ENCODE measurements at places on chromosomes 11 and 22.

DNA sequence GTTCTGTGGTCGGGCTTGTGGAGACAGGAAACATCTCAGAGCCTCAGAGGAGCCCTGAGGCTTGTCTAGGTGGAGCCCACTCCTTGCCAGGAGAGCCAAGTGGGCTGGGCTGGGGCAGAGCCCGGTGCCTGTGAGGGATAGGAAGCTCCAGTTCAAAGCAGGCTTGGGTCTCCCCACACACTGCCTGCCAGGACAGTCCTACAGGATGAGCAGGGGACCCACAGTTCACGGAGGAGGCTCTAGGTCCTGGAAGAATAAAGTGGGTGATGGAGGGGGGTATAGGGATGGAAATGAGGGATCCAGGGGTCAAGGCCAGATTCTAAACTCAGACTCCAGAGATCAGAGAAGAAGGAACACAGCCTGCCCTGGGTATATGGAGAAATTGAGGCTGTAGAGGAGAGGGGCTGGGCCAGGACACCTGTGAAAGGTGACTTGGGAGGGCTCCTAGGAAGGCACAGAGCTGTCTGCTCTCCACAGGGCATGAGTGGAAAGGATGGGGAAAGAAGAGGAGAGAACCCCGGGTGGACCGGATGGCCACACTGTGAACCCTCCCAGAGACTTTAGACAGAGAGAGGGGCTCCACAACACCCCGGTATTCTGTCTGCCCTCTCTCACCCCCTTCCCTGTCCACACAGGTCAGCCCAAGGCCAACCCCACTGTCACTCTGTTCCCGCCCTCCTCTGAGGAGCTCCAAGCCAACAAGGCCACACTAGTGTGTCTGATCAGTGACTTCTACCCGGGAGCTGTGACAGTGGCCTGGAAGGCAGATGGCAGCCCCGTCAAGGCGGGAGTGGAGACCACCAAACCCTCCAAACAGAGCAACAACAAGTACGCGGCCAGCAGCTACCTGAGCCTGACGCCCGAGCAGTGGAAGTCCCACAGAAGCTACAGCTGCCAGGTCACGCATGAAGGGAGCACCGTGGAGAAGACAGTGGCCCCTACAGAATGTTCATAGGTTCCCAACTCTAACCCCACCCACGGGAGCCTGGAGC lies 7.4 kb downstream of the IGLL5 start:
- DNase-seq = no peak

- DNase-seq = no peak
Observed at GRCh38 chr11:101840704-101841103, 74.1 kb upstream of the CEP126 start.

DNA sequence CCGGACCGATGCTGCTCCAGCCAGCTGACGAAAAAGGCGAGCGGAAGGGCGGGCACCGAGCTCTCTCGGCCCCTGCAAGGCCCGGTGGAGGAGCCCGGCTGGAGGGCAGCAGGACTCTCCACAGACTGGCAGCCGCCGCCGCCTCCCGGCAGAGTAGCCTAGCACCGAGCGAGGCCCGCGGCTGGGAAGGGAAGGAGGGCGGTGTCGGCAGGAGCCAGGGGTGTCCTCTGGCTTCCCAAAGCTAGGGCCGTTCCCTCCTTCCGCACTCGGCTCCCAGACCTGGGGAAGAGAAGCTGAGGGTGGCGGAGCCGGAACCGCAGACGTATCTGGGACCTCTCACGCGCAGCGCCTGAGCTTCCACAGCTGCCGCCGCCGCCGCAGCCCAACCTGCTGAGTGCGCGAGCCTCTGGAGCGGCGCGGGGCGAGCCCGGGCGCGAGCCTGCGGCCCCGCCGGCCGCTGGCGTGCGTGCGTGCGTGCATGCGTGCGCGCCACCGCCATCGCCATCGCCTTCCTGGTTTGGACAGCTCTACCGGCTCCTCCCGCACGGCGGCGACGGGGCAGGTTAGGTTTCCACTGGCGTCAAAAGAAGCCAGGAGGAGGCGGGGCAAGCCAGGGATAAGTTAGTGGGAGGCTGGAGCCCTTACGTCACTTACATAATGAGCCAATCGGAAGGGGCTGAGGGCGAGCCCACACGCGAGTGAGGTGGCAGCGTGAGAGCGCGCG lies at the start of gene RAB6A:
RAB6A (minus strand) TSS at position 396 of the 724 bp plus-strand sequence. CDS start 439 bp downstream, outside the sequence.
- peak; percentile 98 for DNase-seq

DNA sequence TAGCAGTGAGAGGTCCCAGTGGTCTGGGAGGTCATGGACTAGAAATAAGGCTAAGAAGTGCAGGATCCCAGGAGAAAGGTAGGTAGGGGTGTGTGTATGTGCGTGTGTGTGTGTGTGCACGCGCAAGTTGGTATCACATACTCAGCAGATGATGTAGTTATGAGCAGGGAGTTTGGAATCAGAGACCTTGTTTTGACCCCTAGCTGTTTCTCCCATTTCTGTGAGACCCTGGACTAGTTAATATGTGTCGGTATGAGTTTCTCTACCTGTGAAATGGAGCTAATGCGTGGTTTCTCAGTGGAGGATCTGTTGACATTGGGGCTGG lies 1.3 kb downstream of the SERPING1 start:
- DNase-seq = no peak

GRCh38 chr11:101129203-101129943 lies at the start of gene PGR:
Gene PGR, minus strand, starts transcription at chr11:101129813. Its CDS starts 743 bp downstream, at chr11:101129070.
- peak; percentile 17 for DNase-seq

GRCh38 chr11:117632306-117632705 lies 164.7 kb downstream of the DSCAML1 start:
- DNase-seq = no peak

- no peak for DNase-seq
Observed at GRCh38 chr11:5390210-5390609, 6.6 kb downstream of the OR51M1 start.

DNA sequence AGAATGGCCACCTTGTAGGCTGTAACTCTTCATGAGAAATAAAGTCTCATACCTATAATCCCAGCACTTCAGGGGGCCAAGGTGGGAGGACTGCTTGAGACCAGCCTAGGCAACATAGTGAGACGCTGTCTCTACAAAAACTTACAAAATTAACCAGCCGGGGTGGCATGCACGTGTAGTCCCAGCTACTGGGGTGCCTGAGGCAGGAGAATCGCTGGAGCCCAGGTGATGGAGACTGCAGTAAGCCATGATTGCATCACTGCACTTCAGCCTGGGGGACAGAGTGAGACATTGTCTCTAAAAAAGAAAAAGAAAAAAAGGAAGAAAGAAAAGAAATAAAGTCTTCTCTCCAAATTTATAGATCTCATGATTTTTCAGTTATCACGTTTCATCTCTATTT lies 4.2 kb upstream of the SLCO2B1 start:
- DNase-seq = no peak

DNA sequence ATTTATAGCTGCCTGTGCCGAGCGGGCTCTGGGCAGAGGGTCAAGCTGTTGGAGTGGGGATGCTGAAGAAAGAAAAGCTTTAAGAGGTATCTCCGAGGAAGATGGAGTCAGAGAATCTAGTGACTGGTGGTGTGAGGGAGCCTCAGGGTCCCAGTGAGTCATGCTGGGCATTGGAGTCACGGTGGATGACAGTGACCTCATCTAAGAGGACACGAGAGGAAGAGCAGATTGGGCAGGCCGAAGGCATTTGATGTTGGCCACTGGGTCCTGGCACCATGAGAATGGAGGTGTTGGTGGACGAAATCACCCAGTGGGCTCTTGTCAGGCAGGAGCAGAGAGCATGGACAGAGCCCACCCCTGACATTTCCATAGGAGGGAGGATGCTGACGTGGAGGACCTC lies 68.4 kb downstream of the TBC1D22A start:
- DNase-seq = no peak

GRCh38 chr11:9974375-9974774 lies 310.5 kb downstream of the SWAP70 start:
- no peak for DNase-seq

DNA sequence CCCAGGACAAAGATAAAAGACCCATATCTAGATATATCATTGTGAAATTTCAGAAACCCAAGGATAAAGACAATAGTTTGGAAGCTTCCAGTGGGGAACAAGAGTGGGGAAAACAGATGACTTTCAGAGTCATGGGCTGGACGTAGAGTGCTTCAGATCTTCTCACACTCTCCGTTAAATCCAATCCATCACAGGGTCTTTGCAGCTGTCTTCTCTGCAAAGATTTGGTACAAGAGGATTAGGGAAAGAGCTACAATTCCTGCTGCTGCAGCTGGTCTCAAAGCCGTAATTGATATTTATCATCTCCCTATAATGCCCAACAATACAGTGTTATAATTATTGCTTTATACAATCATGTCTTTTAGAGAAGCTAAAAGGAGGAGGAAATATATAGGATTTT lies 63.4 kb upstream of the CLPB start:
- DNase-seq = no peak

- no peak for DNase-seq
Observed at GRCh38 chr11:120775986-120776951, 247.6 kb upstream of the TBCEL start.

DNA sequence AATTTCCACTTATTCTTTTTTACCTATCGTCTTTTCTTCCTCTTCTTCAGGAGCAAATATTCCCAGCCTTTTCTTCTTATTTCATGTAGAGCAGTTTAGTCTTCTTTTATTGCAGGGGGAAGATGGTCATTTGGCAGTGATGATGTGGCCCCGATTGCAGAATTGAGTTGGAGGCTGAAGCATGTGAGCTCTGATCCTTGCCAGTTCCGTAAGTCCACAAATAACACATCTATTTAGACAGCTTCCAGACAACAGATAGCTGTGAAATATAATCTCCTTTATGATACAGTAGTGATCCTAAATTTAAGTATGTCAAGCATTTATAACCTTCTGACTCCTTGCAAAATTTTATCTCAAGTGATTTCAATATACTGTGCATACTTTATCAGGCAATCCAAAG lies 27.5 kb downstream of the REXO2 start:
- no peak for DNase-seq

DNA sequence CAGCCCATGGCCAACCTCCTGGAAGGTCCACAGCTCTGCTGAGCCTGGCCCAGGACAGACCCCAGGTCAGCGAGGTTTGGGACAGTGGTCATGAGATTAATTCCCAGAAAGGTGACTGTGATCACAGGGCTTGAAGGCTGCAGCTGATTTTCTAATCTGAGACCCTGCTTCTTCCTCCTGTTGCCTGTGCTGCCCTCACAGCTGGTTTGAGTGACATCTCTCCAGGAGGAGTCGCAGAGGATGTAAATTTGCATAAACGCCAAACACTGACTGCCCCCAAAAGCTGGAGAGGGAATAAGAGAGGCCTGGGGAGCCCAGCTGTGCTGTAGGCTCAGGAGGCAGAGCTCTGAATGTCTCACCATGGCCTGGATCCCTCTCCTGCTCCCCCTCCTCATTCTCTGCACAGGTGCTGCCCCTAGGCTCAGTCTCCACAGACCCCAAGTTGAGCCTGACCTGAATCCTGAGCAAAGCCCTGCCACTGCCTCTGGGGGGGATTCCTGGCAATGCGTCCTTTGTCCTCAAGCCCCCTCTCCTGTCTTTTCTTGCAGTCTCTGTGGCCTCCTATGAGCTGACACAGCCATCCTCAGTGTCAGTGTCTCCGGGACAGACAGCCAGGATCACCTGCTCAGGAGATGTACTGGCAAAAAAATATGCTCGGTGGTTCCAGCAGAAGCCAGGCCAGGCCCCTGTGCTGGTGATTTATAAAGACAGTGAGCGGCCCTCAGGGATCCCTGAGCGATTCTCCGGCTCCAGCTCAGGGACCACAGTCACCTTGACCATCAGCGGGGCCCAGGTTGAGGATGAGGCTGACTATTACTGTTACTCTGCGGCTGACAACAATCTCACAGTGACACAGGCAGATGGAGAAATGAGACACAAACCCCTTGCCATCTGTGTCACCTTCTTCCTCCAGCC lies 23.8 kb downstream of the GGTLC2 start:
- DNase-seq = no peak

GRCh38 chr11:2775083-2775625 lies 75.4 kb upstream of the KCNQ1OT1 start:
- no peak for DNase-seq

GRCh38 chr11:74097686-74098237 lies 73.0 kb downstream of the C2CD3 start:
- no peak for DNase-seq

GRCh38 chr11:62075438-62075837 lies 48.4 kb upstream of the INCENP start:
- DNase-seq = no peak

GRCh38 chr11:127651175-127651887 lies 650.8 kb upstream of the KIRREL3 start:
- DNase-seq = no peak

- no peak for DNase-seq
Observed at GRCh38 chr11:128201009-128201408, 386.3 kb downstream of the ETS1 start.

DNA sequence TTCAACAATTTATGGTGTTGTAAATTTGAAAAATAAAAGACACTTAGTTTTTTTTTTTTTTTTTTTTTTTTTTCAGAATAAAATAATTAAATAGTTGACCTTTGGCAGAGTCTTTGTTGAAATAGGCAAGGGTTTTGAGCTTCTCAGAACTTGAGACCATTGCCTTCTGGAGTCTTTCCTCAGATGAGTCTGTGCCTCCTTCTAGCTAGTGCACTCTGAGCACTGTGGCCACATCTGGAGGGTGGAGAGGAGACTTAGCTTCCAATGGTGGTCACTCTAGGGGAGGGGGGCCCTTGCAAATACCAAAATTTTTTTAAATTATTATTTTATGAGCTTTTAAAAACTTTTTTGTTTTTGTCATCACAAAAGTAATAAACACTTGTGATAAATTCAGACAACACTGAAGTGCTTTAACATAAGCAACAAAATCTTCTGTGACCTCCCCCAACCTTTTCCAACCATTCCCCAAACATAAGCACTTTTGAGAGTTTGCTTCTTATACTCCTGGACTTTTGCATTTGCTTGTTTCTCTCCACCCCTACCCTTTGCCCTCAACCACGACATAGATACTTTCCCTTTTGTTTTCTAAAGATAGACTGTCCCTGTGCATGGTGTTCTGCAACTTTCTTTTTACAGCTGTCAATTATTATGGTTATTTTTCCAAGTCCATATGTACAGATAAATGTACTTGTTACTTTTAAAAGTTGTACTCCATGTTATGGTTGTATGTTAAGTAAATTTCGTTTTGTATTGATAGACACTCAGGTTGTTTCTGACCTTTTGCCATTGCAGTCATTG lies 41.1 kb downstream of the BMAL1 start:
- DNase-seq = peak; percentile 39

DNA sequence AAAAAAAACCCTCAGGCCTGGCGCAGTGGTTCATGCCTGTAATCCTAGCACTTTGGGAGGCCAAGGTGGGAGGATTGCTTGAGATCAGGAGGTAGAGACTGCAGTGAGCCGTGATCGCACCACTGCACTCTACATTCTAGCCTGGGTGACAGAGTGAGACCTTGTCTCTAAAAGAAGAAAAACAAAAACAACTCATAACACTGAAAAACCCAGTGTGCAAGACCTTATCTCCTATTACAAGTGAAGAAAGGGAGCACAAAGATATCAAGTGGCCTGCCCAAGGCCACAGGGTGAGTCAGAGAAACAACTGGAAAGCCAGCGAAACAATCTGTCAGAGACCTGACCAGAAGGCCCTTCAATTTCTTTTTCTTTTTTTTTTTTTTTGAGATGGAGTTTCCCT lies 2.5 kb downstream of the TXN2 start:
- DNase-seq = no peak

GRCh38 chr11:58429273-58429672 lies 1.4 kb upstream of the OR5B2 start:
- DNase-seq = no peak
